ENCODE measurements at places on chromosomes 6 and 20. TPM values are rescaled to one million over a fixed set of nuclear protein-coding genes. Genes with fewer than 3 reads are reported as not detected.

DNA sequence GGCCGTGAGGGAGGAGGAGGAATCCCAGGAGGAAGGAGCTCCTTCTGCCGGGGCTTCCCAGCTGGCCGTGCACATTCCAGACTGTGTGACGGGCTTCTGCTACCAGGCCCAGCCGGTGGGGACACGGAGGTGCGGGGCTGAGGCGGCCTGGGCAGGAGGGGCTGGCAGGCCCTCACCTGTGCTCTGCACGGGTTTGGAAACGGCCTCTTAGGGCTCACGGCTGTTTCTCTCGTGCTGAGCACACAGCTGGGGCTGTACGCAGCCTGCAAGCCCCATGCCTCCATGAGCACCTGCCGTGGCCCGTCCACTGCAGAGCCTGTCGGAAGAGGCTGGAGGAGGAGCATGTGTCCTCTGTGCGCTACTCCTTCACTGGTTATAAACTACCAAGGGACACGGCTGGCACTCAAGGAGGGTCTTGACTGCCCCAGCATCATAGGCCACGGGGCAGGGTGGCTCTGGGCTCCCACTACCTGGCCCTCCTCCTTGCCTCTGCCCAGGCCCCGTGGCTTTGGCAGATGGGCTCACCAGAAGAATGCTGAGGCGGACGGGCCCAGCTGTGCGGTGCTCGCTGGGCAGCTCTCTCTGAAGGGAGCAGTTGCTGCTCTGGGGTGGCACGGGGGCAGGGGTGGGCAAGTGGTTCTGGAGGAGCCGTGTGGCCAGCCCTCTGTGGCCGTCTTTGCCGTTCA, 15.8 kb downstream of the NPEPL1 start:
- H3K4me1 ChIP-seq: no peaks in the 10 kb centered on the region
- H3K4me3 ChIP-seq: no peak overlapping the region
- H3K27ac ChIP-seq: no peak overlapping the region
- DNase-seq: no peak

GRCh38 chr6:99345164-99345563, 4.3 kb downstream of the FAXC start:
- no peak overlapping the region for H3K27ac ChIP-seq
- no peaks in the 10 kb centered on the region for H3K36me3 ChIP-seq
- H3K4me3 ChIP-seq: no peak overlapping the region
- DNase-seq: no peak
- peaks cover 2% of the 10 kb centered on the region for H3K4me1 ChIP-seq
- peaks cover 49% of the 10 kb centered on the region for H3K27me3 ChIP-seq

DNA sequence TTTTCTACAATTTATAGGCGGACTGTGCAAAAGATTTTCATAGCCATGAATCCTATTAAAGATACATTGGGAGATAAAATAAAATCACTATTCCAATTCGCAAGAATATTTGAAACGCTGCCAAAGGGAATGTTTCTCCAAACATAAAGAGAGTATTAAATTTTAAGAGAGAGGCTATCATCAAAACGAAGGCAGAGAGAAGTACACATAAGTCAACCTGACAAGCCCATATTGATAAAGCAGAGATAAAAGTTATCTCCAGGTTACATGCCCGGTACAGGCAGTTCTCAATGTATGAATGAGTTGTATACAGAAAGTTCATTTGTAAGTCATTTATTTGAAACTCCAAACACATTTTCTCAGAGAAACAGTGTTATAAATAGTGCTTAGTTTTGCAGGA, 193.1 kb downstream of the ATXN1 start:
- peaks cover 17% of the 10 kb centered on the region for H3K4me1 ChIP-seq
- H3K4me3 ChIP-seq: no peak overlapping the region
- H3K36me3 ChIP-seq: peaks cover 39% of the 10 kb centered on the region
- no peaks in the 10 kb centered on the region for H3K27me3 ChIP-seq

DNA sequence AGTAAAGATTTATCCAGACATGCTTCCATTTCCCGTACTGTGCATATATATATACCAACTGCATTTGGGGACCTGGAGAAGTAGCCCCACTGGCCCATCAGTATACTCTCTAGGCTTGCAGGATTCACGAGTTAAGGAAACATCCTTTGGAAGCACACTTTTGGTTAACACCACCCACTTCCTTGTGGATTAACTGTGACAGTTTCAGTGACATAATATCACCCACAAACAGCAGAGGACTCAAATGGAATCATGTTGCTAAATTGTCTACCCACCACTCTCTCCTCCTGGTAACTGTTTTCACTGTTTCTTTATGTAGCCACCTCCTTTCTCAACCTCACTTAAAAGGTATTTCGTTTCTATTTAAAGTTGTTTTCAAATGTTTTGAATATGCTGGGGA, 55.0 kb downstream of the PROKR2 start:
- DNase-seq: no peak
- H3K4me1 ChIP-seq: no peaks in the 10 kb centered on the region
- no peak overlapping the region for H3K27ac ChIP-seq
- H3K4me3 ChIP-seq: no peak overlapping the region
- peaks cover 29% of the 10 kb centered on the region for H3K27me3 ChIP-seq
- no peaks in the 10 kb centered on the region for H3K36me3 ChIP-seq

DNA sequence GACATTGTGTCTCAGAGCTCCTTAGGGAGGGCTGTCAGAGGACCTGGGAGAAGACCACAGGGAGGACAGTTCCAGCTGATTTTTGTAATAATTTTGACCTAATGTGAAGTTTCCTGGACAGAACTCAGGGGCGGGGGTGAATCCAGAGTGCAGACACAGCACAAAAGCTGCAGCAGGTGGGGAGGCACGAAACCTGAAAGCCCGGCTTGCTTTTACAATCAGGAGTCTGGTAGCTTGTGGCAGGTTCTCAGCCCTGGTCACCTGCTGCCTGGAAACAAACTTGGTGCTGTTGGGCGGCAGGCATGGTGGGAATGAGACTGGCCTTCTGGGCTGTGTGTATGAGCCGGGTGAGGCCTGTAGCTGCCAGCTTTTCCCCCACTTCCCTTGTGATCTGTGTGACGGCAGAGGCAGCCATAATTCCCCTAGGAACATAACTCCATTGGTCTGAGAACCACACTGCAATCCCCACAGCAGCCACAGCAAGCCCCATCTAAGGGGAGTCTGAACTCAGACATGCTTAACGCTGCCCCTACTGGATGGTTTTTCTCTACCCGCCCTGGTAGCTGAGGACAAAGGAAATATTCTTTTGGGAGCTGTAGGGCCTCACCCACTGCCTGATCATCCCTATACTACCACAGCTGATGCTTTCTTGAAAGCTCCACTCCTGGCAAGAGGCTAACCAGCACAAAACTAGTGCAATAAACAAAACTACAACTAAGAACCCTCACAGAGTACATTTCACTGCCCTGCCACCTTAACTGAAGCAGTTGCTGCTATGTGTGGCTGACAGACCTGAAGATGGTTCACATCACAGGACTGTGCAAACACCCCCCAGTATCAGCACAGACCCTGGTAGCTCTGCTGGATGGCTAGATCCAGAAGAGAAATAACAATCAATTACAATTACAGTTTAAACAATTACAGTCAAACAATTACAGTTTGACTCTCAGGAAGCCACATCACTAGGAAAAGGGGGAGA, 1055.1 kb upstream of the GJE1 start:
- DNase-seq: no peak
- no peaks in the 10 kb centered on the region for H3K4me1 ChIP-seq
- H3K36me3 ChIP-seq: no peaks in the 10 kb centered on the region
- no peak overlapping the region for H3K27ac ChIP-seq

Gene CEBPB
- 45.5 TPM for total RNA-seq

Gene PHF3
- 39.2 TPM for total RNA-seq

Gene C6orf163
- total RNA-seq: 1.9 TPM

Gene AIF1
- 69.6 TPM for total RNA-seq
